ENCODE measurements at places on chromosomes 7 and 10.

DNA sequence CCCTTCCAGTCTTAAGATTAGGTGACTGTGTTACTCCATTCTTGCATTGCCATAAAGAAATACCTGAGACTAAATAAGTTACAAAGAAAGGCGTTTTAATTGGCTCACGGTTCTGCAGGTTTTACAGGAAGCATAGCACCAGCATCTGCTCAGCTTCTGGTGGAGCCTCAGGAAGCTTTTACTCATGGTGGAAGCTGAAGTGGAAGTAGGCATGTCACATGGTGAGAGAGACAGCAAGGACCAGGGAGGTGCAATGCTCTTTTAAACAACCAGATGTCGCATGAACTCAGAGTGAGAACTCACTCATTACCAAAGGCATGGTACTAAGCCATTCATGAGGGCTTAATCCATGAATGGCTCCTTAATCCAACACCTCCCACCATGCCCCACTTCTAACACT, 34.0 kb upstream of the TMEM273 start:
- no peak for DNase-seq

- no peak for DNase-seq
Observed at GRCh38 chr10:117755659-117756014, 213.1 kb downstream of the EMX2 start.

DNA sequence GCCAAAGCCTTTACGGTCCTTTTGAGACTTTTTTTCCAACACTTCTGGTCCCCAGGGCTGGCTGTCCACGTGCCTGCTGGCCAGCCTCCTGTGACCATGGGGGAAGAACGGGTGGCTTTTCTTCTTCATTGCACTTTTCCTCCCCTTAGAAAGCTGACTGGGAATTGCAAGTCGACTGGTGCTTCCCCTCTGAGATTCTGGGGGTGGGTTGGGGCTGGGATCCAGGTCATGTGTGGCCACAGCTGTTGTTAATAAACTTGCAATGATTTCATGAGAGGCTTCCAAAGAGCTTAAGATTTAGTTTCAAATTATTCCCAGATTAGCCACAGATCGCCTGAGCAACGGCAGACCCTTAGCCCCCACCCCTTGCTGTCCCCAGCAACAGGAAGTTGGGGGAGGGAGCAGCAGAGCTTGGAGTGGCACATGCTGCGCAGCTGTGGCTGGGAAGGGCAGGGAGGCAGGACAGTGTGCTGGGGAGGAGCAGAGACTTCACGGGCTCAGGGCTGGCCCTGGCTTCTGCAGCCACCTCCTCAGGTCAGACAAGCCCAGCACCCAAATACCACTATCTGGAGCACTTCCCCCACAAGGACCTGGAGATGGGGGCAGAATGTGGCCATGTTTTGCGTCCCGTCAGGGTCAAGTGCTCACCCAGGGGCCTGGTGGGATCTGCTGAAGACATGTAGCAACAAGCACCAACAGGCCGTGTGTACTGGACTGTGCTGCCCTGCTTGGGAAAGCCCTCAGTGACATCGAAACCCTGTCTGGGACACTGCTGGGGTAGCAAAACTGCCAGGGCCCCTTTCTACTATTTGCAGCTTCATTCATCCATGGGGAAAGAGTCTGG, 147.1 kb downstream of the RNF216 start:
- peak; percentile 72 for DNase-seq

DNA sequence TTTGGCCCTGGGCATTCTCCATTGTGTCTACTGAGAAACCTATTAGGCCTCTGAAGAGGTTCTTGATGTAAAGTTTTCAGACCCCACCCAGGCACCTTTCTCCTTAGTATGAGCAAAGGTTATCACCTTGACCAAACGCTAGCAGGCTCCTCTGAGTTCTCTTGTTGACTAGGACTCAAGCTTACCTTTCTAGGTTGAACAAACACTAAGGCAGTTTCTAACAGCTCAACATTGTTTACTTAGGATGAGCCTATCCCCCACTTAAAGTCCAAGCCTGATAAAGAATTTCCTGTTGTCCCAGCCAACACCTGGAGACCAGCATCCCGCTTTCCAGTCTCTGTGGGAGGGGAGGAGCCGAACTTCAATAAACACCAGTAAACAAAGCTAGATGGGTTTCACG, 26.3 kb upstream of the ITGB8 start:
- DNase-seq: no peak

- no peak for DNase-seq
Observed at GRCh38 chr7:117088623-117089194, 135.4 kb downstream of the ST7 start.

DNA sequence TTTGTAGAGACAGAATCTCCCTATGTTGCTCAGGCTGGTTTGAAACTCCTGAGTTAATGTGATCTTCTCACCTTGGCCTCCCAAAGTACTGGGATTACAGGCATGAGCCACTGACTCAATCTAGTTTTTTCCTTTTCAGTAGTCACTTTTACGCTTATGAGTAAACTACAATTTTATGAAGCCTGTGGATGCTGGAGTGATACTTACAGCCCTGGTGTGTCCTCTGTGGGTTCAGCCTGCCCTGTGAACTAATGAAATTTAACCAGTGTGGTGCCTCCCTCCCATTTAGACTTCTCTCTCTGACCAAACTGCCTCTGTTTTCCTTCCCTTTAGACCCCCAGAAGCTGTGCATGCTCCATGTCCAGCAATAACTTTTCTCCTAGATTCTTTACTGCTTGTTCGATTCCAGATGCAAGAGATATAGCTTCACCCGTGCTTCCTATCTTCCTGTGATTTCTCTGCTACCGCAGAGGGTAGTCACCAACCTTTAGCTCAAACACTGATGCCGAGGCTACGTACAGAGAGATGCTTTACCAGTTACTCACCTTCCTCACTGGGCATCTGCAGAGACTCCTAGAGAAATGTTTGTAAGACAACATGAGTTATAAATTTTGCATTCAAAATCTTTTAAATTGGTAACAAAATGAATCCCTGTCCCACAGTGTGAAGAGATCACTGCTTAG, 90.8 kb downstream of the KIAA1217 start:
- DNase-seq: no peak

- no peak for DNase-seq
Observed at GRCh38 chr10:97539523-97540200, 32.9 kb upstream of the ANKRD2 start.

DNA sequence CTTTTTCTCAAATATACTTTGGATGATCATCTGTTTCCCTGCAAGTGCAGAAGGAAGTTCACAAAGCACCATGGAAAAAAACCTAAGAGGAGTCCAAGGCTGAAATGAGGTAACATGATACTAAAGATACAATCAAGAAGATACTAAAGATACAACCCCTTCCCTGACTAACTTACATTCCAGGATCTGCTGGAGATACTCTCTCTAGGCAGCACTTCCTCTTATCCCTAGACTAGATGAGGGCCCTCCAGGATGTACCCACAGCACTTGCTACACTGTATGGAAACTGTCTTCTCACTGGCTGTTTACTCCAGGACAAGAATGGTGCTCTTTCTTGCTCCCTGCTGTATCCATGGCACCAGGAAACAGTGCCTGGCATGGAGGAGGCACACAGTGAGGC, 116.4 kb upstream of the NFE2L3 start:
- DNase-seq: no peak

GRCh38 chr10:97049670-97050069, 136.1 kb downstream of the SLIT1 start:
- DNase-seq: no peak

- DNase-seq: no peak
Observed at GRCh38 chr10:4069491-4069890, 284.5 kb upstream of the KLF6 start.

- DNase-seq: no peak
Observed at GRCh38 chr10:123562387-123562786, 103.8 kb upstream of the GPR26 start.

DNA sequence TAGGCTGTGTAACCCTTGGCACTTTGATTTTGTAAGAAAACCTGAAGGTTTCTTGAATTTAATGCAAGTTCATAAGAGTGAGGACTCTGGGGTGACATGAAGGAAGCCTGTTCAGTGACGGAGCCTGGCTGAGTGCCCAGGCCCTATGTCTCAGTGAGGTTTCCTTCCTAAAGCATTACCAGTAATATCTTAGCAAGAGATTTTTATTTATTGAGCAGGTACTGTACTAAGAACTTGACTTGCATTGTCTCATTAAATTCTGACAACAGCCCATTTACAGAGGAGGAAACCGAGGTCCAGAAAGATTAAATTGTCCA, 197.2 kb downstream of the HECW1 start:
- DNase-seq: no peak

DNA sequence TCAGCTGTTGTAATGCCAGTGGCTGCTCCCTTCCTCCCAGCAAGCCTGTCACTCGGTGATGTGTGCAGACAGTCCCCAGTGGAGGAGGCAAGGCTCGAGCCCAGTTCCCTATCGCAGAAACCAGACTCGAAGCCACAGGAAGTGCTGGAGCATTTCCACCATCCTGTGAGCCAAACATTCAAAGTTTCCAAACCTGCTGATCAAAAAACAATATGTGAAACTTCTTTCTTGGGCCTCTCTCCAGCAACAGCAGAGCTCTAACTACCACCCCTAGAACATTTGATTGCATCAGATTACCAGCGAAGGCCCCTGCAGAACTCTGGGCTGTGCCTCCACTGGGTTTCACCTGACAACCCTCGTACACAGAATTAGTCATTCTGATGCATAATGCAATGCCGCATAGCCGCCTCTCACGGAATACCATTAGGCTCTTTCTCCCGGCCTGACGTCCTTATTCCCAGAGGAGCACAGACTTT, 94.0 kb downstream of the ELMO1 start:
- DNase-seq: peak; percentile 46

- DNase-seq: no peak
Observed at GRCh38 chr7:30159698-30160143, 24.9 kb downstream of the MTURN start.

DNA sequence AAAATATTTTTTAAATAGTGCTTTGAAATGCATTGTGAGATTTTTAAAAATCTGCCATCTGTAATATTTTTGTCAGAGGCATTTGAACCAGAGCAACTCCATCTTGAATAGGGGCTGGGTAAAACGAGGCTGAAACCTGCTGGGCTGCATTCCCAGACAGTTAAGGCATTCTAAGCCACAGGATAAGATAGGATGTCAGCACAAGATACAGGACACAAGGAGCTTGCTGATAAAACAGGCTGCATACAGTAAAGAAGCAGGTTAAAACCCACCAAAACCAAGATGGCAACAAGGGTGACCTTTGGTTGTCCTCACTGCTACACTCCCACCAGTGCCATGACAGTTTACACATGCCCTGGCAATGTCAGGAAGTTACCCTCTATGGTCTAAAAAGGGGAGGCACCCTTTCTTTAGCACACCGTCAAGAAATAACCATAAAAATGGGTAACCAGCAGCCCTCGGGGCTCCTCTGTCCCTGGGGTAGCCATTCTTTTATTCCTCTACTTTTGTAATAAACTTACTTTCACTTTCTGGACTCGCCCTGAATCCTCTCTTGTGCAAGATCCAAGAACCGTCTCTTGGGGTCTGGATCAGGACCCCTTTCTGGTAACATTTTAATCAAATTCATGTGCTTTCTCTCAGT, 273.7 kb downstream of the SEMA3D start:
- DNase-seq: no peak

DNA sequence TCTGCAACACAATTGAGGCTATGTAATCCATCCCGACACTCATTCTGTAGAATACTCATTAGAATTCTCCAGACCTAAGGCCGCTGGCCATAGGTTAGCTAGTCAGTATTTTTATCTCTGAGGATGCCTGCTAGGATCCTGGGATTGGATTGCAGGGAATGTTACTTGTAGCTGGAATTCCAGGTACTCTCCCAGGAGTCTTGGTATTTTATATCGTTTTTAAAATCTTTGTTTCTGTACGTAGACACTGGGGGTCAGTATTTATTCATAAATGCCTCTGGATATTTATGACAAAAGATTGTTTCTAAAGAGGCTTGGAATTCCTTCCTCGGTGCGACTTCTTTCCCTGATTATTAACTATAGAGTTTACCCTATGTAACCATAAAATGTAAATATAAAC, 40.1 kb downstream of the BPGM start:
- DNase-seq: peak; percentile 21

DNA sequence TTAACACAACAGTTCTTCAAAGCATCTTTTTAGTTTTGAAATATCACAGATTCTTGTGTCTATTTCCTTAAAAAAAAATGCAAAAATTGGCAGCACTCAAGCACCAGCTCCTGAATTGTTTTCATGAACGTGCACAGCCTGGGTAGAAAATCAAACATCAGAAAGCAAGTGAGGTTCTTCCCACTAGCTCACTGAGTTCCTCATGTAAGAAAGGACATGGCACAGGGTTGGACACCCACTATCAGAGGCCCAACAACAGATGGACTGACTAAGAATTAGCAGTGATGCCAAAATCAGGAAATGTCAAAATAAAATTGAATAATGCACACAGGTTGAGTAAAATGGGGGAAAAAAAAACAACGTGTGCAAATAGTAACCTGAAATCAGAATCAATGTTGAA, 146.8 kb downstream of the PCLO start:
- DNase-seq: no peak

DNA sequence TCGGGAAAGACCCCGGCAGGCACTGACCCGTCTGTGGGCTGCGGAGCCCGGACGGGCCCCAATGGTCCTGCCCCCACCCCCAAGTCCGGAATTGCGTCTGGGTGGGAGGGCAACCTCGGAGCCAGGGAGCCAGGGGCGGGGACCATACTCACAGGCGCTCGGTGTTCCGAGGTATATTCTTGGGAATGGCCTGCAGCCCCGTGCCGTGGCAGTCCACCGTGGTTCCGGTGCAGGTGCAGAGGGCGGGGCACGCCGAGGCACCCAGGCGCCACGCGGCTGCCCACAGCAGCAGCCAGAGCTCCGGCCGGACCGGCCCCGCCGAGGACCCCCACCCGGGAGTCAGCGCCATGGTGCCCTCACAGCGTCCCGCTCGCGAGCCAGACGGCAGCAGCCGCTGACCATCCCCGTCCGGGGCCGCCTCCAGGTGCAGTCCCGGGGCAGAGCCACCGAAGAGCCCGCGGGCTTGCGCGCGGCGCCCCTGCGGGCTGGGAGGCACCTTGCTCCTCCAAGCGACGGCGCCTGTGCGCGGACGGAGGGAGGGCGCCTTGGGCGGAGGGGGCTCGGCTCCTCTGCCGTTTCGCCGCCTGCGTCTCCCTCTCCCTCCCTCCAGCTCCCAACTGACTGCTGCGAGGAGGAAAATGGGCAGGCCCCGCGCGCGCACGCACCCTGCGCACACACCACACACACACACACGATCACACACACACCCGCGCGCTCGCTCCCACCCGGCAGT, at the start of gene SLIT1:
Gene SLIT1 (minus strand): TSS at position 634 of the 733 bp plus-strand sequence. CDS start 285 bp downstream, at position 349.
- DNase-seq: no peak

GRCh38 chr10:51765284-51765971, 66.0 kb upstream of the CSTF2T start:
- no peak for DNase-seq

GRCh38 chr10:3786295-3787015, 1.4 kb upstream of the KLF6 start:
- no peak for DNase-seq
